LNCaP clone FGC (cell line): ENCODE measurements at places on chromosomes 3 and 15.

DNA sequence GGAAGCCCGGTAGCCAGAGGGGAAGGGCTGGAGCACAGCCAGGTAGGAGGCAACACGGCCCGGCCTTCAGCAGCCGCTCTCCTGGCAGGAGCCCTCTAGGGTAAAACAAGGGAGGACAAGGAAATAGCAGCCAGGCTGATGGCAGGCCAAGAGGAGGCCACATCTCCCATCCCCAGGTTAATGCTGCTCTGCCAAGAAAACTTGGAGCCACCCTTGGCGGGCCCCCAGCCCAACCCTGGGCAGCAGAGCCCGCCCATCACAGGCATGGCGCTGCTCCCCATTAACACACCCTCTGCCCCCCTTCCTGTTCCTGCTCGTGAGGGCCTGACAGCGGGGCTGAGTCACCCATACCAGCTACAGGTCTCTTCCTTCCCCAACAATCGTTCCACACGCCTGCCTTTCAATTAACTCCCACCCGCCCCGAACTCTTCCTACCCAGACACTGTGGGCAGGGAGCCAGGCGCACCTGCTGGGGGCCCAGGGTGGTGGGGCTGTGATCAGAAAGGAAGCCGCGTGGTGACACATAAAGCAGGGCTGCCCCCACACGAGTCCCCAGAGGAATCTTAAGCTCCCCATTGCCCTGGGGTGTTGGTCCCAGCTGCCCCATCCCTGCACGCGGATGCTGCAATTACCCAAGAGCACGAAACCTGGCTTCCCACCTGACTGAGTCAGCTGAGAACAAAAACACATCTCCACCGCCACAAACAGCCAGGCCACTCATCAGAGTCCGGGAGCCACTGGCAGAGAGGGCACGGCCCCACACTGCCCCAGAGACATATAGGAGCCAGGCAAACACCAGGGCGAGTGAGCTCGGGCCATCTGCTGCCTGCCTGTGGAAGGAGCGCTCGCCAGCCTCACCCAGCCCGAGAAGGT lies at the start of gene C15orf62:
TSS of gene C15orf62 (plus strand) at position 707 of the 873 bp plus-strand sequence. CDS start 516 bp downstream, outside the sequence.
- no peak for DNase-seq

GRCh38 chr15:50633653-50634052 lies 52.9 kb downstream of the TRPM7 start:
- no peak for DNase-seq

GRCh38 chr3:56119575-56120349 lies 348.5 kb downstream of the ERC2 start:
- no peak for DNase-seq

DNA sequence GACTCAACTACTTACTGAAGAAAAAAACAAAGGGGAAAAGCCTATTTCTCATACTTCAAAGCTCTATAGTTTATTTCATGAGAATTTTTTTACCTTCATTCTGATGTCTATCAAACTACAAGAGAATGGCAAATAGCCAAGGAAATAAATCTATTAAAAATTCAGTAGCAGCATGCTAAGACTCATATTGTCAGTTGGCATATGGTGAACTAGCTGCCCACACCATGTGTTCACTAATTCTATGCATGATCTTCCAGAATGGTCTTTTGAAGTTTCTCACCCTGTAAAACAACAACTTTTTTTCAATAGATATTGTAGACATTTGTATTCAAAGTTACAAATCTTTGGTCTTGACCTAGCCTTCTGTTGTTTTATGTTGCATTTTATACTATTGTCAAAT lies 386.2 kb downstream of the RSL24D1 start:
- DNase-seq = no peak

GRCh38 chr3:176469694-176470205 lies 727.5 kb downstream of the TBL1XR1 start:
- no peak for DNase-seq

GRCh38 chr15:85479071-85479647 lies 98.8 kb downstream of the AKAP13 start:
- no peak for DNase-seq

GRCh38 chr3:32998631-32999451 lies 47.4 kb downstream of the CCR4 start:
- no peak for DNase-seq

- peak; percentile 15 for DNase-seq
Observed at GRCh38 chr3:26460985-26461384, 161.6 kb upstream of the LRRC3B start.

GRCh38 chr15:98753726-98754656 lies 105.7 kb downstream of the IGF1R start:
- DNase-seq = no peak

- no peak for DNase-seq
Observed at GRCh38 chr3:37922721-37923568, 61.3 kb downstream of the CTDSPL start.

DNA sequence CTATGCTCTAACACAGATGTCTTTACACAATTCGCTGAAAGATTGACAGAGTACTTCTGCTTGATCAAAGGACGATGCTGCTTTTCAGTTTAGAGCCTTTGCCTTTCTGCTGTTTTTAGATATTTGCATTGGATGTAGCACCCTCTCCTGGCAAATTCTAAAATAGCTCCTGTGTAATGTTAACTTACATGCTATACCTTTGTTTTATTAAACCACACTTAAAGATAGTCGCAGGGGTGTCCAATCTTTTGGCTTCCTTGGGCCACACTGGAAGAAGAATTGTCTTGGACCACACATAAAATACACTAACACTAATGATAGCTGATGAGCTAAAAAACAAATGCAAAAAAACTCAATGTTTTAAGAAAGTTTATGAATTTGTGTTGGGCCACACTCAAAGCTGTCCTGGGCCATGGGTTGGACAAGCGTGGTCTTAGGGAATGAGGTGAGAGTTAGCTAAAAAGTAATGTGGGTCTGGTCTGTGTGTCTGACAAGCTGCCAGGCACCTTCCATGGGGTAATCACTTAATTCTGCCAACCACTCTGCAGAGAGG lies 62.9 kb downstream of the ATG7 start:
- peak; percentile 33 for DNase-seq

DNA sequence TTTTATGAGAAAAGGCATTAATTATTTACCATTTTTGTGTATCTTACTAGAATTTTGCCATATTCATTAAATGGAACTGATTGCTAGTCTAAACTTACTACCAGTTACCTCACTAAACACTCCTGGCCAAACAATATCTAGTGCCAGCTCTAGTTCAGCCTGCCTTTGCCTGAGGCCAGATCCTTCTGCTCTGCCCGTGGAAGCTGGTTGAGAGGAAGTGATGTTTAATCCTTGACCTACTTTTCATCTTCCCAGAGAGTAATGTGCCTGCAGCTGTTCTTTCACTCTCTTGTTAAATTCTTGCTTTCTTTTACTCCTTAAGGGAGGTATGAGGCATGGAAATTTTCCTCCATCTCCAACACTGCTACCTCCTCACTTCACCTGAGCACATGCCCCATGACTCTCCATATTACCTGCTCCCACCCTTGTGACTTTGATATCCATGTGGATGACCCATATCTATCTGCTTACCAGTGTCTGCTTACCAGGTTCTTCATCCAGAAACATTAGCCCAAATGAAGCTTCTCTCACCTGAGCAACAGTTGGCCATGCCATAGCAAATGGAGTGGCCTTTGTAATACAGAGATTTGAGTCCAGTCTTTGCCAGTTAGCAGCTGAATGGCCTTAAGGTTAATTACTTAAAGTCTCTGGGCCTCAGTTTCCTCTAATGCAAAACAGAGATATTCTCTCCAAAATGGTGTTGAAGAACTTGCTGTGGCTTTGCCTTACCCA lies 53.4 kb downstream of the UBE2E1 start:
- no peak for DNase-seq

DNA sequence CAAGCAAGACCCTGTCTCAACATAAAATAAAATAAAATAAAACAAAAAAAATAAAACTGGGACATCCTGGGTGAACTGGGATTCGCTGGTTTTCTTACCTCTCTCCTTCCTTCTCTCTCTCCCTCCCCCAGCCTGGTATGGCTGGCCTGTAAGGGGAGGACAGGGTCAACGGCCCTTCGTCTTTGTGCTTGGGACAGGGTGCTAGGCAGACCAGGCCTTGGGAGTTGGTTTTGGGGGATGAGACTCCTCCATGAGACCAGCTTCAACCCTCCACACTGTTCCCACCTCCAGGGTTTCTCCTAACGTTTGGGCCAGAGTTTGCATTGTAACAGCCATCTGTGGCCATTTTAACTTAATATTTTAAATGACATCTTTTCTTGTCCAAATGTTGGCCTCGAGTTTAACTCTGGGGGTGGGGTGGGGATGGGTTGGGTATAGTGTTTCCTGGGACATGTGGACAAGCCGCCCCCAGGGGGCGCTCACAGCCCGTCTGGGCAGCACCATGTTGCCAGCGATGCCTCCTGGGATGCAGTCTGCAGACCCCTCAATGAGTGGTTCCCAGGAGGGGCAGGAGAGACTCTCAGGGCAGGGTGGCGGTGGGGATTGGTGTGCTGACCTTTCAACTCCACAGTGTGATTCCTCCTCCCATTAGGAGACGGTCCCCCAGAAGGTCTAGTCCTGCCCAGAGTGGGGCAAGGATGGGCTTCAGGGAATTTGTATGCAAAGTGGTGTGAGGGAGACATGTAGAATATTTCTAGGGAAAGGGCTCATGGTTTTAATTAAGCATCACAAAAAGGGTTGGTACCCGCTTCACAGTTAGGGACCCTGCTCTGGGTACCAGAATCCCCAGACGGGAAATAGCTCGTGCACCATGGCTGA lies 37.7 kb upstream of the LCTL start:
- DNase-seq = no peak

GRCh38 chr3:47440131-47440530 lies 35.6 kb downstream of the SCAP start:
- no peak for DNase-seq

GRCh38 chr3:39122813-39123212 lies 15.3 kb downstream of the TTC21A start:
- DNase-seq = no peak

GRCh38 chr15:39852250-39852649 lies 67.8 kb downstream of the GPR176 start:
- DNase-seq = no peak

DNA sequence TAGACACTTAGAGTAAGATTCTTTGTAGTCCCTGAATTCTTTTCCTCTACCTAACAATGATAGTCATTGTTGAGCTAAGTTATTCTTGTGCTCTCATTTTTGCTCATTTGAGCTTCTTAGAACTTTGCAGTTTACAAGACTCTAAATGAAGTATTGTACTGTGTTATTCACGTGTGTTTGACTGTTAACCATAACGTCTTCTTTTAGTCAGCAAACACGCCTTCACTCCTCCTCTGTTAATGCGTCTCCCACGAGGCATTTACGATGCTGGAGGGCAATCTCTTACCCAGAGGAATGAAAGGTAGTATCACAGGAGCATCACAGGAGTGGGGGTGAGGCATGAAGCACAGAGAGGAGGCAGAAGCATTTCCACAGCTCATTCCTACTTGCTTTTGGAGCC lies 14.8 kb upstream of the P2RY14 start:
- DNase-seq = no peak

DNA sequence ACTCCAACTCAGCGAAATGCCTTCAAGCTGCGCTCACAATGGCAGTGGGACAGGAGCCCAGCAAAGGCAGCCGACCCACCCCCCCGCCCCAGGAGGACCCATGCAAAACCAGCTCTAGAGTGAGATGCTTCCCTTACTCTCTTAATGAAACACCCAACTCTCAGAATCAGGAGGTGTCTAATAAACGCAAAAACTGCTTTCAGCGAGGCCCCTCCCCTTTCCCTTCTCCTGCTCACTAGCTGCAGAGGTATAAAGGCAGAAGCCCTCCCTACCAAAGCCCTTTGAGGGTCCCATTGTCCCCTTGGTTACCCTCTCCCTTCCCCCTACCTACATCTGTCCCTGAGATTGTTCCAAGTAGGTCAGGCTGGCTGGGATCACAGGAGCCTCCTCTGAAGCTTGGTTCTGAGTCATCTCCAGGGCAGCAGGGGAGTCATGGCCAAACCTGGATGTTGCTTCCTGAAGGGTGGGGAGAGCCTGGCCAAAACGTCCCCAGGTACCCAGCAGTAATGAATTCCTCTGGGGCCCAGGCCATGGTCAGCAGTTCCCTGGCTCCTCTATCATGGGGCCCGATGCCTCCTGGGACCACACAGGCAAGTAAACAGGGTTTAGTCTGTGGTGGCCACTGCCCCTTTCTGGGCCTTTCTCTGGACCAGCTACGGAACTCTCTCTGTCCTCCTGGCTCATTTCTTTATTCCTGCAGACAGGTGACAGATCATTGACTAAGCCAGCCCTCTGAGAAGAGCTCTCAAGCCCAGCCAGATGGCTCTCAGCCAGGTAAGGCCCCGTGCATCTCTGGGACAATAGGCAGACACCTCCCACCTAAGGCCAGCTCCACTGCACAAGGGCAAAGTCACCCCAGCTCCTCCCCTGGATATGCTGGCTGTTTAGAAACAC lies 8.6 kb downstream of the KLHL25 start:
- no peak for DNase-seq
